ENCODE measurements at places on chromosomes 1 and 21.

DNA sequence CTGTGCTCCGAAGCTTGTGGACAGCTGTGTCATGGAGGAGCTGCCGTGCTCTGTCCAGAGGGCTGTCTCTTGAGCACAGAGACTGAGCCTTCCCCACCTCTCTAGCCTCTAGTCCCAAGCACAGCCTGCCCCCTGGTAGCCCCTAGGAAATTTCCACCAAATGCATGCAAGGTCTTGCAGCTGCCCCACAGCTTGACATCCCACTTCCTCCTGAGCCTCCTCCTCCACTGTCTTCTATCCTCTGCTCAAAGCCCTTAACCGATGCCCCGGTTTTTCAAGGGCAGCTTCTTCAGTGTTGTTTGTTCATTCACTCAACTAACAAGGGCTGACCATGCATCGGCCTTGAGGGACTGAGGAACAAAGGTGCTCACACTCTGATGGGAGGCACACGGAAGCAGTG is 20.6 kb upstream of the PROK1 start:
- no peak for DNase-seq

GRCh38 chr1:6450005-6450450 is 15.9 kb downstream of the TNFRSF25 start:
- no peak for DNase-seq

- DNase-seq, result no peak
These were observed 47.7 kb downstream of the FCRL5 start for GRCh38 chr1:157504646-157505045.

GRCh38 chr1:30111431-30111830 is 612.0 kb downstream of the MATN1 start:
- no peak for DNase-seq

DNA sequence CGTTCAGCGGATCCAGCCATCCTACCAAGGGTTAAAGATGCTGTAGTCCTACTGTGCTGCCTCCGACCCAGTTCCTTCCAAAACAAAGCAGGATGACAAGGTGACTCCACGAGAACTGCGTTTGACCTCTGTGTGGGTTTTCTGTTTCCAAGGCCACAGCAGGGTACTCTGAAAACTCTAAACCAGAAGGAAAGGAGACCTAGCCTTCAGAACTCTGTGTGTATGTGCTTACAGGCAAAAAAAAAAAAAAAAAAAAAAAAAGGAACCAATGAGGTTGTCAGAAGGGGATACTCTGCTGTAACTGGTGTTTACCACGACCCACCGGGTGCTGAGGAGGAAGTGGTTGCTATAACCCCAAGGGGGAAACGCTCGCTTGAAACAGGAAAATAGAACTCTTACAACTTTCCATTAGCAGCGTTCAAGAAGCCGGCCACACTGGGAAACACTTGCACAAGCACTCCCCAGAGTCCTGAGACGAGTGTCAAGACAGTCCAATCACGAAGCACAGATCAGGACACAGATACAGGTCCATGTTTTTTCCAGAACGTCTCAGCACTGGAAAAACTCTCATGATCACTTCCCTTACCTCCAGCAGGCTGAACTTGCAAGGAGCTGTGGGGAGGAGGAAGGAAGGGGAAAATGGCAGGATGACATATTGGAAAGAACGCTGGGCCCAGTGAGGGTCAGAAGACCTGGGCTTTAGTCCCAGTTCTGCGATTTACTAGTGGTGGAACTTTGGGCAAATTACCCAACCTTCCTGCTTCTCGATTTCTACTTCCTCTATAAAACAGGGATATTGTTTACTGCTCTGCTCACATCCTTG is 64.0 kb downstream of the ITPKB start:
- no peak for DNase-seq

- DNase-seq, result no peak
These were observed 1546.5 kb downstream of the NCAM2 start for GRCh38 chr21:22544747-22545146.

GRCh38 chr1:85372683-85373377 is 92.1 kb downstream of the DDAH1 start:
- no peak for DNase-seq

DNA sequence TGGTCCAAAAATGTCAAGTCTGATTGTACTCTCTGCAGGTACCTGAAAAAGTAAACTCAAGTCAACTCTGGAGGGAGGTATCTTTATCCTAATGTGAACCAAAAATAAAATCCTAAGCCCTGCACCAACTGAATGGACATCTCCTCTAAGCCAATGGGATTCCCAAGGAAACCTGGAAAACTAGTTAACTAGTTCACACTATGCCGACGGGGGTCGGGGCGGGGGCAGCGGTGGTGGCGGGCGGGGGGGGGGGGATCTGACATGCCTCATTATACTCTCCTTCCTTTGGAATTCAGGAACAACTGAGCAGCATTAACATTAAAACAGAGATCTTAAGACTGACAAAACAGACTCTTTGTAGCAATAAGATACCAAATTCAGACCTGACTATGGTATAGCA is 452.6 kb upstream of the CAMK1G start:
- no peak for DNase-seq

- DNase-seq, result peak; percentile 84
These were observed 154.0 kb downstream of the TGFB2 start for GRCh38 chr1:218499011-218499691.

DNA sequence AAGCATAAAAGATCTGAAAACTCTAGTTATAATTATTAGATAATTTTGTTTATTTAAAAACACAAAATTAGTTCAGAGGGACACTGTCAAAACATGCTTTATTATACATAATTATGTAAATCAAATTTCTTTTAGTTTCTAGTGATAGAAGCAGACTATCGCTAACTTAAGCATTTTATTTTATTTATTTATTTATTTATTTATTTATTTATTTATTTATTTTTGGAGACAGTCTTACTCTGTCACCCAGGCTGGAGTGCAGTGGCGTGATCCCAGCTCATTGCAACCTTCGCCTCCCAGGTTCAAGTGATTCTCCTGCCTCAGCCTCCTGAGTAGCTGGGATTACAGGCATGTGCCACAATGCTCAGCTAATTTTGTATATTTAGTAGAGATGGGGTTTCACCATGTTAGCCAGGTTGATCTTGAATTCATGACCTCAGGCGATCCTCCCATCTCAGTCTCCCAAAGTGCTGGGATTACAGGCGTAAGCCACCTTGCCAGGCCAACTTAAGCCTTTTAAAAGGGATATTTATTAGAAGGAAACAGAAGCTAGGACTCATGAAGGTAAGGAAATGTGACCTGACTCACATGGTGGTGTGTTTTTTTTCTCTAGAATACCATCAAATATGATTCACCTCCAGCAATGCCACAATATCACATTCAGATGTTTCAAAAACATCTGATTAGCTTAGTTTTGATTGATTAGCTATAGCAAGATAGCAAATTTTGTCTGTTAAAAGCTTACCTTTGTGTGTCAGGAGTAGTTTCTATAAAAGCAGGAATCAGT is 1357.4 kb upstream of the ADGRL4 start:
- DNase-seq, result no peak

DNA sequence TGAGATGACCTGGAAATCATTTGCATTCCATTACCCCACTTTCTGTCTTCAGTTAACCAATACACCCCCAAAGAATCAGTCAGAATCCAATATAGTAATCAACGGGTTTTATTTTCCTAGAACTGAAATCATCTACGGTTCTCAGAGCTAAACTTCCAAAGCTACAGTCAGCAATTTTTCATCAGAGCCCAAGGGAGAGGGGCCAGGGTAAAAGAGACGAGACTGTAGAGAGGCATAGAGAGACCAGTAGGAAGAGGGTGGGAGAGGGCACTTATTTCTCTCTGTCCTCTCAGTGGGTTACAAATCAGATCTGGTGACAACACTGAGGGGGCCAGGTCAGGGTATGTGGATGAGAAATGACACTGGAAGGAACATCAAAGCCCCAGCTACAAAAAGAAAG is 1.1 kb upstream of the MRPL24 start:
- no peak for DNase-seq

DNA sequence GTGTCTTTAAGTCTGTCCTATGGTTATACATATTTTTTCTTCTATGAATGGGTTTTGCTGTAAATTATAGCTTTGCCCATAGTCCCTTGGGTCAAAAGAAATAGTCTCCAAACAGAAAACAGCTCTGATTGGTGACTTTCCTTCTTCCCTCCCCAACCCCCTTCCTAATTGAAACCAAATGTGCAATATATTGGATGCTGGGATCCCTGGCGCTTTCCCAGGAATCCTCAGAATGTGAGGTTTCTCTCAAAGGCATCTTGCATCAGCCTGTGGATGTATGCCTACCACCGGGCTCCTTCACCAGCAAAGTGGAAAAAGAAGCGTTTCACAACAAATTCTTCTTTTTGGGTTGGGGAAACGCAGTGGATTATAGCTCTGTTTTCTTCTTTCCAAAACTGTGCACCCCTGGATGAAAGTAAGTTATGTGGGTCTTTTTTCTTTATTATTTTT is at the start of gene DDR2:
Gene DDR2 (plus strand): TSS at position 248 of the 450 bp plus-strand sequence. CDS start 86,600 bp downstream, outside the sequence.
- no peak for DNase-seq

GRCh38 chr1:41898191-41898713 is 20.5 kb downstream of the HIVEP3 start:
- DNase-seq, result peak; percentile 62

DNA sequence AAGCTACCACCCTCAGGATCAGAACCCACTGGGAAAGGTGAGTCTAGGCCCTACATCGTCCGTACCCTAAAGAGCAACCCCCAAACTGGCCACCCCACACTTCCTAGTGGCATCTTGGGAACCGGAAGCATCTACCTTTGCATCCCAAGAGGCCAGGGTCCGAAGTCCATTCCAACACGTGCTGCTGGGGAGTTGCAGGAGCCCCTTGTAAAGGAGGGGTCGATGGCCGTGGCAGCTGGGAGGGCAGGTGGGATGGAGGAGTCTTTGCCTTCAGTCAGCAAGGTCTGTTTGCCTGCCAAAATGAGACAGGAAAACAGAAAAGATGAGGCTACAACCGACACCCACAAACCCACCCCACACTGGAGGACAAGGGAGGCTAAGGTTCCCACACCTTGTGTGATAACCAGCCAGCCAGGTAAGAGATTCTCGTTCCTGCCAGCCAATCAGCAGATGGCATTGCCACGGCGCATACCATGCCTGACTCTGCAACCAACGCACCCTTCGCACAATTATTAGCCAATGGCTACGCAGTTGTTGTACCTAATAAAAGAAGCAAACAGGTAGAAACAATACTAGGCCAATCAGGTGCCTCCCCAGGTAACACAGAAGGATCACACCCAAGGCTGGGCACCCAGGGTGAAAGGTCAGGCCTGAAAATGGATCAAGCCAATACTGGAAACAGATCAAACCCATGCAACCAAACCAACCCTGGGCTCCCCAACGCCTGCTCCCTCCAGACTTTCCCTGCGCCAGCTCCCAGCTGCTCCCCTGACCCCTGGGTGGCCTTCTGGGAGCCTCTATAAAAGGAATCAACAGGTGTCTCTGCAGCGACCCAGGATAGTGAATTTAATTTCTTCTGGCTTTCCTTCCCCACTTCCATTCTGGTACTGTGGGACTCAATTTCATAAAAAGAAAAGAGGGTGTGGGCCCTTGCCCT is 35.6 kb downstream of the CASZ1 start:
- DNase-seq, result no peak

DNA sequence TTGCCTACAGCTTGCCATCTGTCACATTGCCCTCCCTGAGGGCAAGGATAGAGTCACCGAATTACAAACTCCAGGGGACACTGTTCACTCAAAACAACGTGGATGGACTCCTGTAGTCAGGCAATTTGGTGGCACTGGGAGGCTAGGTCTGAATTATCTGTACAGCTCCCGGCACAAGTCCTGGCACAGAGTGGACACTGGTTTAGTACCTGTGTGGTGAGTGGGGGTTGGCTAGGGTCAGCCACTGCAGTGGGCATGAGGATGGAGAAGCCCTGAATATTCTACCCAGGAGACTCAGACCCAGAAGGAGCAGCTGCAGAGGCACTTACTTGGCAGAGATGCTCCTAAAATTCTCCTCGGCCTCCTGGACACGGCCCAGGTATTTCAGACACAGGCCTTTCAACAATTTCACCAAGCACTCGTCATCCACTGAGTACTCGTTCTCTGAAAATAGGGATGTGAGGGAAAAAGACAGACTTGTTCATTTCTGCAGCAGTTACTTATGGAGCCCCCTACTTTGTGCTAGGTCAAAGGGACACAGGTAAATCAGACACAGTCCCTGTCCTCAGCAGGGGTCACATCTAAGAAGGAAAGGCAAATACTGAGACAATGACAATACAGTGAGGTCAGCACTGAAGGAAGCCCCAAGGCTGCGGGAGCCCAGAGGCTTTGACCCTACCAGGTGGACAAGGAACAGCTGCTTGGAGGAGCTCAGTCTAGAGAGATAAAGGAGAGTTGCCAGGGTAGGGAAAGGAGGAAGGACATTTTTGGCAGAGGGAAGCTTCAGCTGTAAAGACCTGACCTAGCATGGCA is 40.5 kb downstream of the TTC39A start:
- DNase-seq, result no peak

DNA sequence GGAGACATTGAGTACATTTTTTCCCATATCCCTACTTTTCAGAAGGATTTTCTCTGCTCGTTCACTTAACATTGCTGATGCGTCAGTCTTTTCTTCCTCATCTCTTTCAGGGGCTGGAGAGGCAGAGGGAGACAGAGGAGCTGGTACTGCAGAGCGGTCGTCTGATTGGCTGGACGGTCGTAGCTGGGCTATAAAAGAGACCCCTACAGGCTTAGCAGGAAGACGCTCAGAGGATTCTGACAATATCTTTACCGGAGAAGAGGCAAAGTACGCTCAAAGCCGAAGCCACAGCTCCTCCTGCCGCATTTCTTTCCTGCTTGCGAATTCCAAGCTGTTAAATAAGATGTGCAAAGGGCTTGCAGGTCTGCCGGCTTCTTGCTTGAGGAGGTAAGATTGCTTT is at the start of gene RGS4:
Gene RGS4 (plus strand): TSS at position 220 of the 400 bp plus-strand sequence. CDS start 124 bp downstream, at position 344.
- peak; percentile 69 for DNase-seq

- DNase-seq, result no peak
These were observed 235.4 kb upstream of the LYPLAL1 start for GRCh38 chr1:218938259-218938658.

DNA sequence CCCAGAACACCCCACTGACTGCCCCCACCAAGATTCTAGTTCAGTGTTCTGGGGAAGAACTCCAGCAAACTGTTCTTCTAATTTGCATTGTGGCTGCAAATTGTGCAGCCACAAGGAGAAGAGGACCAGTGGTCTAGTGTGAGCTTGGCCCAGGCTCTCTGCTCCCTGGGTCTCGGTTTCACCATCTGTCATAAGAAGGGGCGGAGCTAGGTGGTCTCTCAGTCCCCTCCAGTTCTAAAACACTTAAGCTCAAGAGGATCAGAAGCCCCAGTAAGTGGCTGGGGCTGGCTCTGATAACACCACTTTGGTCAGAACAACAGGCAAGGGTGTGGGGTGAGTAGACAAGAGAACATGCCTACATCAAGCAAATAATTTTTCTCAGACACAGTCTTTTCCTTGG is 99.9 kb downstream of the BEND5 start:
- DNase-seq, result no peak

DNA sequence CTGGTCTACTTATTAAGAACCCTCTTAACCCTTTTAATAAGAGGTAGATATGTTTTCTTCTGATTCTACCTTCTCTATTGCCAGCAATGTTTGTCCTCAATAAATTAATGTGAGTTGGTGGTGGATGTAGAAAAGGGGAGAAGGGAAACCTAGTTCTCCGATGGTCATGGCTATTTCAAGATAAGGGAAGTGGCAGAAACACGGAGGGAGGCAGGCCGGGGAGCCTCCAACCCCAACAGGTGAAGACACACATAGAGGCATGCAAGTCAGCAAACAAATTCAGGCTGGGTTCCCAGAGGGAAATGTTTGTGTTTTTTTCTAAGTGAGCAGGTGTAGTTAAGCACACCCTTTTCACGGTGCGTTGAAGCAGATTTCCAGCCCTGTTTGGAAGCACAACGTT is 31.0 kb upstream of the CLDN14 start:
- DNase-seq, result no peak
